Activated T-helper 1 cell treated with anti-CD3 and anti-CD28 coated beads, Interleukin-2, amount 50 U/mL, for 16 hours (primary cell): ENCODE measurements at places on chromosomes 7 and 10.

DNA sequence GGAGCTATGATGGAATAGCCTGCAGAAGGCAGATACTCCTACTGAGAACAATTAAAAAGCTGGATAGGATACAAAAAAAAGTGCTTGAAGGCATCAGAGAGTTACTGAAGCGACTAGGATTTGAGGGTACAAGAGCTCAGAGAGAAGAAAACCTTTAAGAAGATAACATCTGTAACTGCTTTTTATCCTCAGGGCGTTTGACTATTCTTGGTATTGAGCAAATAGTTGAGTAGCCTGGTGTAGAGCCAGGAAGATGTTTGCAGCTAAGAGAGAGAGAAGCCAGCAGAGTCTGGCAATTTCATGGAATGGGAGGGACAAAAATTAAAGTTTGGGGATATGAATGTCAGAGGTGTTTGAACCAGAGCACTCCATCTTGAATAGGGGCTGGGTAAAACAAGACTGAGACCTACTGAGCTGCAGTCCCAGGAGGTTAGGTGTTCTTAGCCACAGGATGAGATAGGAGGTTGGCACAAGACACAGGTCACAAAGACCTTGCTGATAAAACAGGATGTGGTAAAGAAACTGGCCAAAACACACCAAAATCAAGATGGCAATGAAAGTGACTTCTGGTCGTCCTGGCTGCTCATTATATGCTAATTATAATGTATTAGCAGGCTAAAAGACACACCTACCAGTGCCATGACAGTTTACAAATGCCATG is 428.8 kb downstream of the SH2D4B start:
- DNase-seq: no peak

- DNase-seq: no peak
These were observed 100.5 kb downstream of the CXCL12 start for GRCh38 chr10:44284198-44285084.

DNA sequence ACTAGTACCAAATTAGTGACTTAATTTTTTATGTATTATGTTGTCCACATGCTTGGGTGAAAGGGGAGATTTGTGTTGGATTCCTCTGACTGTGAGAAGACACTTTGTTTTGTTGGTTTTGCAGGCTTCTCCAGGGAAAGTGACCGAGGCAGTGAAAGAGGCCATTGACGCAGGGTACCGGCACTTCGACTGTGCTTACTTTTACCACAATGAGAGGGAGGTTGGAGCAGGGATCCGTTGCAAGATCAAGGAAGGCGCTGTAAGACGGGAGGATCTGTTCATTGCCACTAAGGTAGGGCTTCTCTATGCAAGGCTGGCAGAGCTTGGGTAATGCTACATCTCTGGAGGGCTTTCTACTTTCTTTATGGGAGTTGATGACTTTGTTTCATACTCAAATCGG is 4.5 kb downstream of the AKR1E2 start:
- DNase-seq: no peak

- DNase-seq: no peak
These were observed 194.0 kb upstream of the PPP1R3A start for GRCh38 chr7:114112806-114113205.

GRCh38 chr10:43082087-43082486 is 5.2 kb downstream of the RET start:
- DNase-seq: no peak

- no peak for DNase-seq
These were observed 20.7 kb downstream of the ABI1 start for GRCh38 chr10:26839966-26840627.

GRCh38 chr7:24911213-24911603 is 68.8 kb downstream of the OSBPL3 start:
- no peak for DNase-seq

- no peak for DNase-seq
These were observed 2.2 kb downstream of the ZNF365 start for GRCh38 chr10:62376071-62377025.
